Activated T-helper 1 cell treated with Interleukin-2 at 50 U/mL for 16 hours (primary cell): ENCODE measurements at places on chromosomes 2 and 18.

- DNase-seq, result no peak
Measured at GRCh38 chr2:107322416-107322815, 436.4 kb upstream of the ST6GAL2 start.

- no peak for DNase-seq
Measured at GRCh38 chr2:206164261-206164862, 4.7 kb downstream of the EEF1B2 start.

DNA sequence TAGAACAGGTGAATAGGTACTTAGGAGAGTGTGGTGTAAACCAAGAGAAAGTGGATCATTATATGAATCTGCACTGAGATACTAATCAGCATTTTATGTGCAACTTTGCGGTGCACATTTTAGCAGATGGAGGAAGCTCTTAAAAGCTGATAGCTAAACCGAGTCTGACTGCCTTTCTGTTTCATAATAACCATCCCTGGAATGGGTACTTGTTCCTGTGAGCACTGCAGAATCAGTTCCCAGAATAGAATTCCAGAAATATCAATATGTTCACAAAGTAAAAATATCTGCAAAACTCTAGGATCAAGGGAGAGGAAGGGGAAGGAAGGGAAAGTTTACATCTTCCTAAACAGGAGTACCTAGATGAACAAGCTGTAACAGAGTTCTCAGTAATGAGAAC lies 432.2 kb upstream of the HNRNPA3 start:
- DNase-seq, result no peak

- DNase-seq, result no peak
Measured at GRCh38 chr2:236131073-236131692, 37.0 kb downstream of the GBX2 start.

- DNase-seq, result no peak
Measured at GRCh38 chr2:205190528-205190927, 491.8 kb upstream of the NRP2 start.

DNA sequence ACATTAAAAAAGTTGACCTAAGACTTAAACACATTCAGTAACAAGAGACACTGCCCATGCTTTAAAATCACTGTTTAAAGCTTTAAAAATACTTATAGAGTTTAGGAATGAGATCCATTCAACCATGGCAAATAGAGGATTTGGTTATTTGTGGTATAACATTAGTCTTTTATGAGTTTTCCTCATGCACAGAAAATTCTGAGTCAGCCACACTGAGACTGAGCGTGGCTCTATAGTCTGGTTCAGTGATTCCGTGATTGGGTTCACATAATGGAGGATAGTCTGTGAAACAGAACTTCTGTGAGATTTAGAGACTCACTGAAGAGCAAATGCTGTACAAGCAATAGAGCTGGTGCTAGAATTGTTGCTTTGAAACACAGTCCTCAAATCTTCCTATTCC lies 1502.4 kb upstream of the PIK3C3 start:
- no peak for DNase-seq
